ENCODE measurements at places on chromosomes 5 and 9. TPM values are rescaled to one million over a fixed set of nuclear protein-coding genes. Genes with fewer than 3 reads are reported as not detected.

GRCh38 chr9:123548741-123549545, 192.9 kb downstream of the CRB2 start:
- no peak for DNase-seq

DNA sequence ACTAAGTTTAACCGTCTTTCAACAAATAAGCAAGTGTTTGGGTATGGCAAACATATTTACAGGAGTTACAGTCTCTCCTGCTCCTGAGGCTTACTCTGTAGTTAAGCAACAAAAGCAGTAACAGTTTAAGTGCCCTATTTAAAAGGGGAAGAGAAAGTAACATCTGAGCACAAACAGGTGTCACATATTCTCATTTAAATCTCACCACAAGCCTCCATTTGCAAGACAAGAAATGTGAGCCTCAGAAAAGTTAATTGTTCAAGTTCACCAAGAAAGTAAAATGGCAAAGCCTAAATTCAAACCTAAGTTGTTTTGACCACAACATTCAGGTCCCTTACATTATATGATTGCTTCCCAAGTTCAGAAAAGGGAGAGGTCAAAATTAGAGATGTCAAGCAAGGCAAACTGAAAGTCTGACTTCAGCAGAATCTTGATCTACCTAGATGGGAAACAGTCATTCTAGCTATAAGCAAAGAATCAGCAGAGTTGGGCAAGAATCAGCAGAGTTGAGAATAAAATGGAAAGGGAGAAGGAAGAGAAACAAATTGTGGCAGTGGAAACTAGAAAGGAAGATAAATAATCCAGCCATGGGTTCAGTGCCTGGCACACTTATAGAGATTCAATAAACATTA, 93.4 kb downstream of the STRBP start:
- DNase-seq: no peak

DNA sequence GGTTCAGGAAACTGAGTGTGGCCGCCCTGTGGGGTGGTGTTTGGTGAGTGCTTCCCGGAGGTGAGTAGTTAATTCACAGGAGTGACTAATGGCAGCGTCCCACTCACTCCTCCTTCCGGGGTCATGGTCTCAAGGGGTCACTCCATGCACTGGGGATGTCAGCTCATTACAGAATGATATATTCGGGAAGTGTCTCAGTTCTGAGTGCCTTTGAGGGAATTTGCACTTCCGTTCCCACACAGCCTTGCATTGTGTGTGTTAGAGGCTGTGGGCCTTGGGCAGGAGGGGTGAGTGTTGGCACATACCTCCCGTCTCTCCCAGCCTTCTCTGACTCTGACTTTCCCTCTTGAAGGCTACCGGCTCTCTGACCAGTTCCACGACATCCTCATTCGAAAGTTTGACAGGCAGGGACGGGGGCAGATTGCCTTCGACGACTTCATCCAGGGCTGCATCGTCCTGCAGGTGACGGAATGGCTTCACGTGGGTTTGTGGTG, 10.5 kb upstream of the AHRR start:
- no peak for DNase-seq

DNA sequence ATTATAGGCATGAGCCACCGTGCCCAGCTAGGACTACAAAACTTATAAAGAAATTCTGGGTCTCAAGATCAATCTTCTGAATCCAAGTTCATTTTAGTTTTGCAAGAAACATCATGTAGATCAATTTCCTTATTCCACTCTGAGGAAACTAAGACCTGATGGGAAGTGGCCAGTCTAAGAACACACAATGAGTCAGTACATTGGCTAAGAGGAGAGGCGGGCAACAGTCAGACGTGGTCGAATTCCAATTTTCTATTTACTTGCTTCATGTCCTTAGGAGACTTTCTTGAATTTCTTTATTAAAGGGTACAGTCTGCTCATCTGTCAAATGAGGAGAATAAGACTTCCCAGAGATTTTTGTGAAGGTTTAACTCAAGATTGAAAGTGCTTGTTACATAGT, 432.1 kb upstream of the BRINP1 start:
- no peak for DNase-seq

DNA sequence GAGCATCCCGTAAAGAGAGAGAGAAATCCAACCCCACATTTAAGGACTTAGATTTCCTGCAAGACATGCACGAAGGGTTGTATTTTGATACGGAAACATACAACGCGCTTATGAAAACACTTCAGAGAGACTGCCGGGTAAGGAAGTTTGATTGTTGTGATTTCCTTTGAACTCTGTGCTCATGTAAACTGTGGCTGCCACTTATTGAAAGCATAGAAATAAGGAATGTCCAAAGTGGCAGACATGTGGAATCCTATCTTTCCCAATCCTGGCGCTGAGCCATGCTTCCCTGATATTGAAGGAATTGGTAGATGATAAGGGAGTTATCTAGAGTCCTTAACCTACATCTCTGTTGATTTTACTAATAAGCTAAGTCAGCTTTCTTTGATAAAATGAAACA, 119.4 kb downstream of the PRKACG start:
- no peak for DNase-seq

- no peak for DNase-seq
Observed at GRCh38 chr9:106956971-106957370, 94.0 kb downstream of the ZNF462 start.

- DNase-seq: no peak
Observed at GRCh38 chr5:82100303-82101077, 128.7 kb downstream of the ATG10 start.

- no peak for DNase-seq
Observed at GRCh38 chr9:137454597-137455358, 4.4 kb downstream of the NSMF start.

- no peak for DNase-seq
Observed at GRCh38 chr5:148687871-148688270, 33.5 kb upstream of the HTR4 start.

DNA sequence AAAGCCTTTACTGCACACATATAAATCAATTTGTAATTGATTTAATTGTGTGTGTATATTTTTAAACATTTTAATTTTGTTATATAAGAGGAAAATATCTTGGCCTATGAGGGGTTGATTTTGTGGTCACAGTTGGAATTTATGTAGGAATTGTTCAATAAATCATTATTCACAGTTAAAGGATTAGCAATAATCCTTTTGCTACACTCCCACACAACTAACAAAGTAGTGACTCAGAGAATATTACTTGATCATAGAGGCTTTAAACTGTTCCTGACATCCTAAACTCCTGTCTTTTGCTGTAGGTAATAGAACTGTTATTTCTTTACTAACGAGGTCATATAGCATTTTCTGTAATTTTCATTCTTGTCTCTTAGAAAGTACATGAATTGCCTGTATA, 95.5 kb downstream of the ZCCHC7 start:
- no peak for DNase-seq

GRCh38 chr5:170486371-170486770, 17.4 kb upstream of the KCNIP1 start:
- DNase-seq: no peak

DNA sequence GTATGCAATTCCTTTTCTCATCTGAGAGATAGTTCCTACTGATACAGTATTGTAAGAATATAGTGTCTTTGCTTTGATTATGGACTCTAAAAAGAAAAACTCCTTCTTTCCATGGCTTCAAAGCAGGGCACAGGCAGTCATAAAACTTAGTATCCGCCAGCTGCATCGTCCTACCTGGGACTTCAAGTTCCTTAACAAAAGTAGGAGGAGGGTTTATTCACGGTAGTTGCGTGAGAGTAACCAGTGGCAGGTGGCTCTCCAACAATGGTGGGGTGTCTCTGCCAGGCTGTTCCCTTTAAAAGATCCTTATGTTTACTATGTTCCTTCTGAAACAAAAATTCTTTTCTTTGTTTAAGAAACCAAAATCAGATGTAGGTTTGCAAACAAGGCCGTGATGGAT, 173.5 kb upstream of the DMAC1 start:
- DNase-seq: no peak

GRCh38 chr5:9409413-9409960, 136.4 kb downstream of the SEMA5A start:
- no peak for DNase-seq

GRCh38 chr5:79193643-79194042, 42.3 kb upstream of the JMY start:
- peak; percentile 81 for DNase-seq

DNA sequence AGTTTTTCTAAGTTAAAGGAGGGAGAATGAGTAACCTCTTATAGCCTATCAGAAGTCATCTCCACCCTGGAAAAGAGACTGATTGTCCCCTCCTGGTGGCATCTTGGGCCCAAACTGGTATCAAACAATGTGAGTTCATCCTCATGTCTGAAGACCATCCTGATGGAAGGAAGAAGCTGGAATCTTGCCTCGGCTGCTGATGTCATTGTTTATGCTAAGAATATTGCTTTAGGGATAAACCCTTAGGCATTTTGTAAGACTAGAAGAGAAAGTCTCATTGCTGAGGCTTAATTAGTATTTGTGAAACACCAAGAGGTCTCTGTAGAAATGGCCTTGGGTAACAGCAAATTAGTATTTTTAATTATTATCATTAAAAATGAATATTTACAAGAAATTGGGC, 65.7 kb upstream of the KCNN2 start:
- DNase-seq: no peak

GRCh38 chr5:31626156-31626555, 12.8 kb upstream of the PDZD2 start:
- no peak for DNase-seq

GRCh38 chr9:132731230-132731629, 61.0 kb downstream of the GTF3C4 start:
- peak; percentile 40 for DNase-seq

DNA sequence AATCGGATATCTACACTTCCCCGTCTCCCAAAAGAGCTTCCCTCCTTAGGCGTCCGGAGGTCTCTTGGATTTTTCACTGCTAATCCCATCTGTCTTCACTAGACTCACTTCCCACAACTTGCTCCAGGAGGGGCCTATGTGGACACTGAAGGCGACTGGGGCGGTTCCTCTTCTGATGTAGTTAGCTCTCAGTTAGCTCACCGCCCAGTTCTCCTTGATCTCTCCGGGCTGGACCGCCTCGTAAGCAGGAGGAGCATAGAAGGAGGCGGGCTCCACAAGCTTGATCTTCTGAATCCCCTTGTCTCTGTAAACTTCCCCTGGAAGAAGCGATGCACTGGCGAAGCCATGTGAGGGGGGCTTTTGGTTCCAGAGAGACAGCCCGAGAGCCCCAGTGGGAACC, 112.0 kb upstream of the SELENOP start:
- no peak for DNase-seq

The MYOT gene
- not detected for total RNA-seq

The FOXD4L3 gene
- not detected for total RNA-seq

The PCDHB6 gene
- total RNA-seq: not detected
